ENCODE measurements at places on chromosomes 2 and 18. TPM values are rescaled to one million over a fixed set of nuclear protein-coding genes. Genes with fewer than 3 reads are reported as not detected.
A peak's percentile ranks its signal among the peaks of the same experiment; 100 is the strongest.

DNA sequence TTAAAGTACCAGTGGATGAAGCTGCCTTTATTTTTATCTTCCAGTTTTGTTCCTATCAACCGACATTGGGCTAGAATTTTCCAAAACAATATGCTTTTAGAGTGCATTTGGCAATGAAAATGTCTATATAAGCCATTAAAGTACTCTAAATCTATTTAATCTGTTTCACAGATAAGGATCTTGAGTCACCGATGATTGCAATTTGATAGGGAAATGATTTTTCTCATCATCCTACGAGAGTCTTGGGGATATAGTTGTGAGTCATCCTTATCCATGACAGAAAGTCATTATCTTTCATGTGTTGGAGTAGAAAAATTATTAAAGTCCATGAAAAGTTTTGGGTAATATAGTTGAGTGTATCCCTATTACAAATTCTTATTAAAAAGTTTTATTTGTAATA, 26.1 kb downstream of the SLC39A10 start:
- H3K4me3 ChIP-seq, result no peak overlapping the region
- DNase-seq, result no peak
- no peaks in the 10 kb centered on the region for H3K27me3 ChIP-seq
- H3K4me1 ChIP-seq, result peaks cover 13% of the 10 kb centered on the region
- peaks cover 35% of the 10 kb centered on the region for H3K36me3 ChIP-seq

Gene ATP6V1B1
- total RNA-seq, result not detected

DNA sequence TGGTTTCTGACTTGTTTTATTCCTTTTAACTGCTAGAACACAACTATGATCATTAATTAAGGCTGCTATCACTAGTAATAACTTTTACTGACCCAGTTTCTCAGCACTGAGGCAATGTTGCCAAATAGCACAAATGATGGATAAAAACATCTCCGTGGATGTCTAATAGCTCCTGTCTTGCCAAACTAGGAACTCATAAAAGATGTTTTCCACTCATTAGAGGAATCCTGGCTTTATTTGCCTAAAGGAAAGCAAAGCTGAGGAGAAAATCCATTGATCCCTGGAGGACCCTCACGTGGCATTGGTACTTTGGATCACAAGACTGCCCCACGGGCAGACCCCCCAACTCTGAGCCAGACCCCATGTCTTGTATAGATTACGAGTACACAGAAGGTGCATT, 96.1 kb upstream of the ZNF397 start:
- H3K36me3 ChIP-seq, result peaks cover 29% of the 10 kb centered on the region
- no peak for DNase-seq
- H3K4me3 ChIP-seq, result no peak overlapping the region

DNA sequence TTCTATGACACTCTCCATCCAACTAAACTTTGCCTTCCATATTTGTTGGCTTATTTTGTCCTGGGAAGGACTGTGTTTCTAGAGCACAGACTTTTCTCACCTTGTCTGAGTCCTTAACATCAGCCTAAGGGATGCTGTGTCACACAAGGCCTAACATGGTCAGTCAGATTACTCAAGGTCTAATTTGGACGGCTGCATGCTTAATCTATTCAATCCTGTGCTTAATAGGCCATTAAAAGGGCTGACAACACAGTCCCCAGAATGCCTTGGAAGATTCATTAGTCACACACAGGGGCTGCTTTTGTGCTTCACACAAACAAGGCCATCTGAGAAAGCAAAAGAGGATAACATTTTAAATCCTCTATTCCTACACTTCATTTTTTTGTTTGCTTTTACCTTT, 84.0 kb downstream of the DYNAP start:
- H3K27me3 ChIP-seq, result peaks cover 7% of the 10 kb centered on the region
- H3K4me1 ChIP-seq, result peaks cover 8% of the 10 kb centered on the region
- no peak for DNase-seq
- no peak overlapping the region for H3K27ac ChIP-seq
- no peak overlapping the region for H3K4me3 ChIP-seq
- no peaks in the 10 kb centered on the region for H3K36me3 ChIP-seq

DNA sequence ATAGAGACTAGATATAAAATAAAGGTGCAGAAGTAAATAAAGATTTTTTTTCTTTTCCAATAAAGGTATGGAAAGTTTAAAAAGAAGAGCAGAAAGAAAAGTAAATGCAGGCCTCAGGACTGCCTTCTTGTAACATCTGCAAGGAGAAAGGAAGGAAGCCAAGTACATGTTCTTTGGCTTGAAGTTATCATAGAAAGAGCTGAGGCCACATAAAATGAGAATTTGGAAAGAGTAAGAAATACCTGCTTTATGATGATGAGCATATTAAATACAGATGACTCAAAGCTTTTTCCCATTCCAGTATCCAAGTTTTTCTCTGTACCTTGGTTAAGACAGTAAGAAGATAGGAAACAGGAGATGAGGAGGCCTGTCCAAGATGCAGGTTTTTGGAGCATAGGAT, 25.3 kb upstream of the UBE2E3 start:
- no peak for DNase-seq
- H3K27ac ChIP-seq, result no peak overlapping the region
- no peaks in the 10 kb centered on the region for H3K36me3 ChIP-seq
- peaks cover 17% of the 10 kb centered on the region for H3K27me3 ChIP-seq
- no peak overlapping the region for H3K4me3 ChIP-seq

Gene RAX
- total RNA-seq, result not detected

Gene NPHP1
- total RNA-seq, result 0.61 TPM

Gene SATB2
- not detected for total RNA-seq

Gene CRYGC
- not detected for total RNA-seq

GRCh38 chr2:107007927-107008326, 122.0 kb upstream of the ST6GAL2 start:
- H3K36me3 ChIP-seq, result no peaks in the 10 kb centered on the region
- DNase-seq, result no peak
- H3K4me3 ChIP-seq, result no peak overlapping the region
- H3K27me3 ChIP-seq, result no peaks in the 10 kb centered on the region
- no peak overlapping the region for H3K27ac ChIP-seq

Gene PRKAG3
- not detected for total RNA-seq

DNA sequence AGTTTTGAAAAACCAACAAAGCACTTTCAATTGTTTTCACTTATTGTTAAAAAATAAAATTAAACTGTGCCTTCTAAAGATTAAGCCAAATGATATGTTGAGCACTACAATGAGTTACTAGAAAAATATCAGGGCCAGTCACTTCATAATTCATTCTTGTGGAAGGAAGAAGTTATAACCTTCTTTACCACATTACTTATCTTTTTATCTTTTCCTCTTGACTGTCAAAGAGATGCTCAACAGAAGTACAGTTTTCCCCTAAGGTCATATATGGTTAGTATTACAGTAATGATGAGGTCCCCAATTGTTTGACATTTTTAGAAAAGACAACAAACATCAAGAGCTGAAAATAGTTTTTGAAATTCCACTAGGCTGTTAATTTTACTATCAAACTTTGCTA, 9.4 kb downstream of the PELI1 start:
- peaks cover 71% of the 10 kb centered on the region for H3K4me1 ChIP-seq
- H3K4me3 ChIP-seq, result no peak overlapping the region
- peak overlapping the region; percentile 42 for H3K27ac ChIP-seq
- H3K36me3 ChIP-seq, result peaks cover 41% of the 10 kb centered on the region
- no peaks in the 10 kb centered on the region for H3K27me3 ChIP-seq
- DNase-seq, result no peak

- H3K36me3 ChIP-seq, result peaks cover 1% of the 10 kb centered on the region
- peaks cover 60% of the 10 kb centered on the region for H3K27me3 ChIP-seq
- DNase-seq, result no peak
- no peak overlapping the region for H3K4me3 ChIP-seq
Measured at GRCh38 chr2:134721596-134721995, 2.8 kb upstream of the TMEM163 start.

Gene ERMN
- total RNA-seq, result 2.9 TPM

- H3K4me1 ChIP-seq, result no peaks in the 10 kb centered on the region
- H3K4me3 ChIP-seq, result no peak overlapping the region
- no peaks in the 10 kb centered on the region for H3K36me3 ChIP-seq
- no peaks in the 10 kb centered on the region for H3K27me3 ChIP-seq
- no peak overlapping the region for H3K27ac ChIP-seq
Measured at GRCh38 chr2:157929871-157930667, 53.9 kb upstream of the ACVR1 start.

Gene WDR54
- 82.7 TPM for total RNA-seq

GRCh38 chr2:137123226-137123625, 357.9 kb downstream of the THSD7B start:
- no peaks in the 10 kb centered on the region for H3K36me3 ChIP-seq
- no peak overlapping the region for H3K4me3 ChIP-seq
- no peak overlapping the region for H3K27ac ChIP-seq

Gene NRP2
- 5.7 TPM for total RNA-seq

DNA sequence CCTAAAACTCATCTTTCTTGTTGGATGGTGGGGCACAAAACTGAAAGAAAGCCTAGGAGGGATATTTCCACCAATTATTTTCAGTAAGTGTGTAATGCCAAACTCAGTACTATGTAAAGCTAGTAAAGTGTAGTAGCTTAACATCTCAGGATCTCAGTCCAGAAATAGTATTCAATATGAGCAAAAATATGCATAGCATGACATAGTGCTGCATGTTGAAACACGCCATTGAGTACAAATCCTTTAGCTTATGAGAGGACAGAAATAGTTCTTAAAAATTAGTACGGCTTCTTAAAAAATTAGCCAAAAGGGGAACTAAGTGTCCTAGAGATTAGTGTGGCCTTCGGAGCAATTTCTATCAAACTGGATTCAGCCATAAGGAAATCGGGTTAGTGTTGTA, 21.7 kb upstream of the ATL2 start:
- H3K27me3 ChIP-seq, result peaks cover 17% of the 10 kb centered on the region
- H3K4me3 ChIP-seq, result no peak overlapping the region
- H3K36me3 ChIP-seq, result no peaks in the 10 kb centered on the region

Gene IFIH1
- 90.0 TPM for total RNA-seq

- H3K27me3 ChIP-seq, result no peaks in the 10 kb centered on the region
- no peak for DNase-seq
- H3K4me3 ChIP-seq, result no peak overlapping the region
- peaks cover 21% of the 10 kb centered on the region for H3K36me3 ChIP-seq
- H3K27ac ChIP-seq, result peak overlapping the region; percentile 69
- H3K4me1 ChIP-seq, result peaks cover 47% of the 10 kb centered on the region
Measured at GRCh38 chr2:177547122-177547521, 154.5 kb downstream of the AGPS start.

DNA sequence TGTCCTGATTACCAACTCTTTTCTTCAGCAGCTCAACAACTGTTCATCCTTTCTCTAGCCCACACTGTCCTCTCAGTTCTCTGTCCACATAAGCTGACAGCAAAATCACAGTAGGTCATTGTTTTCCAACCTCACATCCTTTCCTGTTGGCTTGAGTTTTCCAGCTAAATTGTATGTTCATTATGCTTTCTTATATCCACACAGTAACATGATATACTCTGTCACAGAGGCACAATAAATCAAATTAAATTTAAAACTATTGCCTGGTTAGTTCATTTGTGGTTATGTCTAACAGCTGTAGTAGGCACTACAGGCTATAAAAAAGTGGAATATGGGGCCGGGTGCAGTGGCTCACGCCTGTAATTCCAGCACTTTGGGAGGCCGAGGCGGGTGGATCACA, 179.9 kb downstream of the ETAA1 start:
- H3K4me1 ChIP-seq, result no peaks in the 10 kb centered on the region
- H3K27me3 ChIP-seq, result no peaks in the 10 kb centered on the region
- no peaks in the 10 kb centered on the region for H3K36me3 ChIP-seq

GRCh38 chr2:12714391-12715221, 2.1 kb upstream of the TRIB2 start:
- H3K36me3 ChIP-seq, result peaks cover 2% of the 10 kb centered on the region
- H3K27me3 ChIP-seq, result peaks cover 11% of the 10 kb centered on the region
- no peak for DNase-seq
- no peak overlapping the region for H3K4me3 ChIP-seq
